ENCODE measurements at places on chromosomes 16 and 17.

DNA sequence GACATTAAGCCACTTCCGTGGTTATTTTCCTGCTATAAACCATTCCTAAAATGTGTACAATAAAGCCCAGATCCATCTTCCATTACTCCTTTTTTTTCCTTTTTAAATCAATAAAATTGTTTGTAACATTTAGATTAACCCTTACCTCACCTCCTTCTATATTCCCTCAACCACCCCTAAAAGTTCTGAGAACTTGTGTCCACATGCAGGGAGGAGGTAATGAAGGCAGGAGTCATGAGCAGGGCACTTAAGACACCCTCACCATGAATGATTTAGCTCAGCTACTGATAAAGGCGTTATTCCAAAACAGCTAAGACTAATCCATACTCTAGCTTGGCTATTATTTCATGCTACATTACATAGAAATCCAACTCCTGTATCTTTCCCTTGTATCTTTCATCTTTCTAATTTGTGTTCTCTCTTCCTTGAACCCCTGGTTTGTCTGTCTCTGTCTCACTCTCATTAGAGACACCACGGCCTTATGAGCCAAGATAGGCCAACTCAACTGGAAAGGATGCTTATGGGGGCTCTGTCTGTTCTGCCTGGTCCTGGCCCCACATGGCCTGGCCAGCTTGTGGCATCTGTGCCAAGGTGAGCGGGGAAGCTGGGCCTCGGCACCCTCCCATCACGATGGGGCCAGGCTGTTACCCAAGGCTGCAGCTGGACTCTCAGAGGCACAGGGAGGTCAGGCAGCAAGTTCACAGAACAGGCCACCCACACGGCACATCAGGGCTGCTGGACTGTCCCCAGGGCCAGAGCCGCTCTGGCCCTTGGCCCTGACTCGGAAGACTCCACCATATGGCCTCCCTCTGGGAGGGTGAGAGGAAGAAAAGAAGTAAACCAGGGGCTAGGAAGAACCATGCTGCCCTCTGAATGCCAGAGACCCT is 294.4 kb downstream of the SOX9 start:
- no peak for DNase-seq

DNA sequence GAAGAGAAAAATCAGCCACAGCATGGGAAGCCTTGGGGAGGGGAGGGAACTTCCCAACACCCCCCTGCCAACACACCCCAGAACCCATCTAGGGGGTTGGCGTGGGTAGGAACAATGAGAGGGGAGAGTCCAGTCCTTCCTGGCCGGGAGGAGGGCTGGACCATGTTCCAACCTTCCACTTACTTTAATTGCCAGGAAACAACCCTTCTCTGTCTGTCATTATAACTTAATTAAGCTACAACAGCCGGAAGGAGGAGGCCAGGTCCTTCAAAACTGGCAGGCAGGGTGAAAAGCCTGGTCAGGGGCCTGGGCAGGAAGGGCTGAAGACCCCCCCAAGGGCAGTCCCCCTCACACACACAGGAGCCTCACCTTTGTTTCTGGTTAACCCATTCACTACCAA is 447.0 kb downstream of the SOX9 start:
- DNase-seq, result no peak

GRCh38 chr16:69855592-69855991 is 93.5 kb downstream of the WWP2 start:
- DNase-seq, result no peak

GRCh38 chr17:65061646-65062045 is 5.1 kb upstream of the GNA13 start:
- peak; percentile 47 for DNase-seq

GRCh38 chr16:19928432-19928831 is 43.8 kb upstream of the GPRC5B start:
- no peak for DNase-seq

GRCh38 chr16:84532291-84532724 is 27.8 kb upstream of the MEAK7 start:
- peak; percentile 90 for DNase-seq

All from neural progenitor cell (in vitro differentiated cells).